ENCODE measurements at places on chromosomes 5 and 9. TPM values are rescaled to one million over a fixed set of nuclear protein-coding genes. Genes with fewer than 3 reads are reported as not detected.

The ANGPTL2 gene
- 30.3 TPM for polyA plus RNA-seq

The CARTPT gene
- not detected for polyA plus RNA-seq

The MSANTD3 gene
- polyA plus RNA-seq, result 24.3 TPM

The NRARP gene
- 8.7 TPM for polyA plus RNA-seq

The OR13C2 gene
- not detected for polyA plus RNA-seq

The GEMIN5 gene
- polyA plus RNA-seq, result 24.1 TPM

The IRX2 gene
- 70.7 TPM for polyA plus RNA-seq

The ADGRD2 gene
- polyA plus RNA-seq, result 0.13 TPM

The TMEM232 gene
- polyA plus RNA-seq, result 7.6 TPM

The TMEM215 gene
- polyA plus RNA-seq, result not detected

The SLC36A3 gene
- not detected for polyA plus RNA-seq

The CCDC171 gene
- 8.0 TPM for polyA plus RNA-seq

The MARCHF3 gene
- polyA plus RNA-seq, result 5.6 TPM

The GHR gene
- polyA plus RNA-seq, result 35.0 TPM

The DBH gene
- polyA plus RNA-seq, result 1.2 TPM

The MIGA2 gene
- 22.0 TPM for polyA plus RNA-seq

The TMCO6 gene
- 18.0 TPM for polyA plus RNA-seq

The ROPN1L gene
- 5.6 TPM for polyA plus RNA-seq

The ZBTB26 gene
- 20.3 TPM for polyA plus RNA-seq

The MARCHF11 gene
- not detected for polyA plus RNA-seq

The CCDC183 gene
- 5.9 TPM for polyA plus RNA-seq

The SLC34A3 gene
- 0.84 TPM for polyA plus RNA-seq

The IPO11 gene
- 41.1 TPM for polyA plus RNA-seq

The PAX5 gene
- polyA plus RNA-seq, result 0.24 TPM

The KCNN2 gene
- polyA plus RNA-seq, result 3.4 TPM

The NHP2 gene
- 83.7 TPM for polyA plus RNA-seq

The PCDHA9 gene
- 0.06 TPM for polyA plus RNA-seq

The EFNA5 gene
- polyA plus RNA-seq, result 17.4 TPM

The CBY3 gene
- 0.28 TPM for polyA plus RNA-seq

The ZNF367 gene
- polyA plus RNA-seq, result 9.0 TPM

The FAM169A gene
- 6.4 TPM for polyA plus RNA-seq

The GPR150 gene
- polyA plus RNA-seq, result 0.10 TPM

The RELL2 gene
- polyA plus RNA-seq, result 0.16 TPM

The TMEM171 gene
- polyA plus RNA-seq, result not detected

The MYMK gene
- not detected for polyA plus RNA-seq

The LRSAM1 gene
- polyA plus RNA-seq, result 15.1 TPM

The SLC6A7 gene
- not detected for polyA plus RNA-seq

Measured in right lung (tissue), 10 donors.